NCI-H1092 treated with DMSO at 0.1 percent for 48 hours (cell line): ENCODE measurements at places on chromosomes 4 and X.
A peak's percentile ranks its signal among the peaks of the same experiment; 100 is the strongest.

DNA sequence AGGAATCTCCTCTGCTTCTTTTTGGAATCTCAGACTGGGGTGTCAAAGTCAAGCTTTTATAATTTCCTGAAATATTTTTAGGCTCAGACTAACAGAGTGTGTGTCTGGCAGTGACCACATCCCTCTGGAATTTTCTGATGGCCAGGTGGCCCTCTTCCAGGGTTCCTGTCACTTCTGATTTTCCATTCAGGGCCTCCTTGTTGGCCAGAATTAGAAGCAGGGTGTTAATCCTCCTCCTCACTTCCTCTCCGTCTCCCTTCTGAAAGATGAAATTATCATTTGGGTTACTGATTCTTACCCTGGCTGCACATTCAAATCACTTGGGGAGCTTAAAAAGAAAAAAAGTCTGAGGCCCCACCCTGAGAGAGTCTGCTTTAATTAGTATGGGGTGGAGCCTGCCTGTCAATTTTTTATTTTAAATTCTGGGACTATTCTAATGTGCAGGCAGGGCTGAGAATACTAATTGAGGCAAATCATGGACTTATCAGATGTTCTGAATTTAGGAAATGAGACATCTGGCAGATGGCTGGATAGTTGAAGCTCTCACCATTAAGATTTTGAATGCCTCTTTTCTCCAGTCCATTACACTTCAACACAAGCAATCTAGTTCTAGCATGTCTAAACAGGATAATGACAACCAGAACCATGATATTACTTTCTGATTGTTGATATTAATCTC, 43.2 kb downstream of the HAND2 start:
- DNase-seq = peak; percentile 23

GRCh38 chr4:10577508-10578426, 106.8 kb downstream of the CLNK start:
- no peak for DNase-seq

- DNase-seq = no peak
Measured at GRCh38 chr4:93718233-93718632, 110.3 kb upstream of the ATOH1 start.

DNA sequence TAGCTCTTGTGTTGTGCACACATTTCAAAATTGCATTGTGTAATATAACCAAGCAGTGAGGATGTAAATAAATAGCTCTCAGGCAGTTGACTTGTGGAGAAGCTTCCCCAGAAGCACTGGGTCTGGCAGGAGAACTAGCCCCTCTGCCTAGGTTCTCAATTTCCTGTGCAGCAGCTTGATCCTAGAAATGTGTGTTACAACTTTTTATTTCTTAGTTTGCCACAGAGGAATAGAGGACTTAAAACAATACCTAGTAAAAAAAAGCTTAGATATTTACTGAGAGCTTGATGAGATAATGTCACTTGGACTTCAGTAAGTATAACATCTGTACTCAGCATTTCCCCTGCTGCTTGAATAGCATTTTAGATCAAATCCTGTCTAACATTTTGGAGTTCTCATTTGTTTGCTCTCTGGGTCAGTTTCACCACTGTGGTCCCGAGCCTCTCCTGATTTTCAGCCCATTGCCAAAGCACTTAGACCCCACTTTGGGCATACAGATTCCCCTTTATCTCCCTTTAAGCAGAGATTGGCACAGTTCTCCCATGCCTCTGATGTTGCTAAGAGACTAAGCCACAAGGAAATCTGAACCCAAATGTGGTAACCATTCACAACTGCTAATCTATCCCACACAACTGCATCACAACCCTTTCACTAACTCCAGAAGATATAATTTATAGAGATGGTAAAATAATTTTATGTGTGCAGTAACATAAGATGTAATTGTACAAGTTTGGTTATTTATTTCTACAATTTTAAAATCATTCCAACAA, 98.2 kb upstream of the NRK start:
- DNase-seq = no peak

DNA sequence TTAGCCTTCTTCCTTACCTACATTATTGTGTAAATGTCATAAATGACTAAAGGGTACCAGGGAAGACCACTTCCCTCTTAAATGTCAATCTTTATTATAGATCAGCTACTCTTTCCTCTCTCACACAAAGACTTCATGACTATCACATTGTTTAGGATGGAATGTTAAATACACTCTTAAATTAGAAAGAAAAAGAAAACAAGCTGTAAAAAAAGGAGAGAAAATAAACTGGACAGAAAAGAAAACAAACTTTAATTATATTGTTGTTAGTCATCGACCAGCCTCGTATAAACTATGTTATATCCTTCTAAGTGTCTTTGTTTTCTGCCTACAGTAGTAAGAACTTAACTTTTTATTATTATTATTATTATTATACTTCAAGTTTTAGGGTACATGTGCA, 666.4 kb upstream of the NR3C2 start:
- no peak for DNase-seq

DNA sequence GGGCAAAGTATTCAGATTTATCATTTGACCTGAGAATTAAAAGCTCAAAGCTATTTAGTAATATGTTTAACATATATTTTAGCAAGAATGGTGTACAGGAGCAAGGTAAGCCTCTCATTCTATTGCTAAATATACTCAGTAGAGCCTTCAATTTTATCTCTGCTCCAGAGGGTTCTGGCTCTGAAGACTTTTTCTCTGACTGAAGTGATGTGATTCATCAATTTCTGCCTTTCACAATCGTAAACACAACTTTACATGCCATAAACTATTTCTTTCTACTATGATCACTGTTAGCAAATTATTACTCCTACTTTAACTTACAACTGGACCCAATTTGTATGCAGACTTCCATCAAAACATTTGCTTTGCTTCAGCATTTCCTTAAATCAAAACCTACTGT, 315.0 kb upstream of the NDST4 start:
- DNase-seq = no peak
